ENCODE measurements at places on chromosomes 2 and 18.

GRCh38 chr2:172909454-172909853 lies 166.2 kb upstream of the MAP3K20 start:
- DNase-seq = no peak

DNA sequence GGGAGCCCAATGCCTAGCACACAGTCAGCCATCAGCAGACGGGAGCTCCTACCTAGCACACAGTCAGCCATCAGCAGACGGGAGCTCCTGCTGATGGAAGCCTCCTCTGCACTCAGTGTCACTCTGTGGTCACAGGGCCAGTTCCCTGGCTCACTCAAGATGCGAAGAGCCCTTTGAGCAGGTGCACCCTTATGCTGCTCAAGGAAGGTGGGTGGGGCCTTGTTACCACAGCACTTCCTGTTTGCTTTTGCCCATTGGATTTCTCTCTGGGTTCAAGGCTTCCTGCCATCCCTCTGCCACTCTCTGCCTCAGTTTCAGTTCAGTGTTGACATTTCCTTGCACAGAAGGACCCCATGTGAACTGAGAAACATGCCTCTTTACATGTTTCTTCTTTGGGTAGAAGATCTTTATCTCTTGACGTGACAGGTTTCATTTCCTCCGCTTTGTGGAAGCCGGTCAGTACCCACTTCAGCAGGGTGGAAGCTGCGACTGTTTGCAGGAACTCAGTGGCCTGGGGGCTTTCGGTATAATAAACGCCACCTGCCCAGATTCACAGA lies 11.6 kb downstream of the TRIB2 start:
- DNase-seq = no peak

GRCh38 chr2:28420722-28421121 lies 28.1 kb downstream of the FOSL2 start:
- no peak for DNase-seq

DNA sequence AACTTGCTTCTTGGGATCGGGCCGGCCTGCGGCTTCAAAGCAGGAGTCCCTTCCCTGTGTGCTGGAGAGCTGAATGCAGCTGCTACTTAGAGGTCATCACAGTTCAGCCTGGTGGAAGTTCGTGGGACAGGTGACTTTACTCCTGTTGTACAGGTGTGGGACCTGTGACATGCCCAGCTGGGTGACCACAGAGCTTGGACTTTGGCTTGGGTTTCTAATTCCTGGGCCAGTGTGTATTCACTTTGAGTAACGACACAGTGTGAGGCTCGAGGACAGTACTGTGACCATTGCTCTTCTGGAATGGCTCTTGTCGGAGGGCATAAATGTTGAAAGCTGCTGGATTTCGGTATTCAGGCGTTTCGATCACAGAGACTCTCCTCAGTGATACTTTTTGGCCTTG lies 114.5 kb downstream of the STPG4 start:
- DNase-seq = no peak

GRCh38 chr18:38241216-38241615 lies 675.6 kb upstream of the CELF4 start:
- DNase-seq = no peak

DNA sequence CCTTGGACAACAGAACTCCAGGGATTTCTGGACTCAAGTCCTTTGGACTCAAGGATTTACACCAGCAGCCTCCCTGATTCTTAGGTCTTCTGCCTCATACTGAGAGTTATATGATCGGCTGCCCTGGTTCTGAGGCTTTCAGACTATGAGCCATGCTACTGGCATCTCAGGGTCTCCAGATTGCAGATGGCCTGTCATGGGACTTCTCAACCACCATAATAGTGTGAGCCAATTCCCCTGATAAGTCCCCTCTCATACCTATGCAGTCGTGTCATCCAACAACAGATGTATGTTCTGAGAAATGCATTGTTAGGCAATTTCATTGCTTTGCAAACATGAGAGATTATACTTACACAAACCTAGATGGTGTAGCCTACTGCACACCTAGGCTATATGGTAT lies 61.4 kb upstream of the MSTN start:
- DNase-seq = no peak

- DNase-seq = no peak
These were observed 129.2 kb downstream of the RBMS1 start for GRCh38 chr2:160364364-160364763.

- DNase-seq = no peak
These were observed 183.8 kb upstream of the STON1 start for GRCh38 chr2:48346124-48346536.

DNA sequence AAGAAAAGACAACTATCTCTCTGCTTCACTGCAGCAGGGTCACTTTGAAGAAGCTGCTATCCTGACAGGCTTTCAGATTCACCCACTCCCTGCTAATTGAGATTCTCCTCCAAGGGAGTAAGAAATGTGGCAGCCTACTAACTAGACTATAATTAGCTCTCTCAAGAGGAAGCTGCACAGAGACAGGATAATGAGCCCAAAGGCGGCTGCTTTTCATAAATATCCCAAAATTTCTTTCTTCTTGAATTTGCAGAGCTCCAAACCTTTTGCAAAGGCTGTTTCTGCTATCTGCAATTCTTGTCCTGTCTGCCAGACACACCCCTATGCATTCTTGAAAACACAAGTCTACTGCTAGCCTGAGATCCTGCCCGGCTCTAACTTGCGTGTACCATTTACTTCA lies 54.0 kb upstream of the RNU4ATAC start:
- DNase-seq = no peak

- no peak for DNase-seq
These were observed 189.0 kb upstream of the CTAGE1 start for GRCh38 chr18:22606563-22607283.

DNA sequence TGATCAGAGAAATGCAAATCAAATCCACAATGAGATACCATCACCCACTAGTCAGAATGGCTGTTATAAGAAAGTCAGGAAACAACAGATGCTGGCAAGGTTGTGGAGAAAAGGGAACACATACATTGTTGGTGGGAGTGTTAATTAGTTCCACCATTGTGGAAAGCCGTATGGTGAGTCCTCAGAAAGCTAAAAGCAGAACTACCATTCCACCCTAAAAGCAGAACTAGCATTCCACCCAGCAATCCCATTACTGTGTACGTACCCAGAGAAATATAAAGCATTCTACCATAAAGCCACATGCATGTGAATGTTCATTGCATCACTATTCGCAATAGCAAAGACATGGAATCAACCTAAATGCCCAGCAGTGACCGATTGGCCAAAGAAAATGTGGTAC lies 60.7 kb downstream of the ANKRD62 start:
- no peak for DNase-seq

DNA sequence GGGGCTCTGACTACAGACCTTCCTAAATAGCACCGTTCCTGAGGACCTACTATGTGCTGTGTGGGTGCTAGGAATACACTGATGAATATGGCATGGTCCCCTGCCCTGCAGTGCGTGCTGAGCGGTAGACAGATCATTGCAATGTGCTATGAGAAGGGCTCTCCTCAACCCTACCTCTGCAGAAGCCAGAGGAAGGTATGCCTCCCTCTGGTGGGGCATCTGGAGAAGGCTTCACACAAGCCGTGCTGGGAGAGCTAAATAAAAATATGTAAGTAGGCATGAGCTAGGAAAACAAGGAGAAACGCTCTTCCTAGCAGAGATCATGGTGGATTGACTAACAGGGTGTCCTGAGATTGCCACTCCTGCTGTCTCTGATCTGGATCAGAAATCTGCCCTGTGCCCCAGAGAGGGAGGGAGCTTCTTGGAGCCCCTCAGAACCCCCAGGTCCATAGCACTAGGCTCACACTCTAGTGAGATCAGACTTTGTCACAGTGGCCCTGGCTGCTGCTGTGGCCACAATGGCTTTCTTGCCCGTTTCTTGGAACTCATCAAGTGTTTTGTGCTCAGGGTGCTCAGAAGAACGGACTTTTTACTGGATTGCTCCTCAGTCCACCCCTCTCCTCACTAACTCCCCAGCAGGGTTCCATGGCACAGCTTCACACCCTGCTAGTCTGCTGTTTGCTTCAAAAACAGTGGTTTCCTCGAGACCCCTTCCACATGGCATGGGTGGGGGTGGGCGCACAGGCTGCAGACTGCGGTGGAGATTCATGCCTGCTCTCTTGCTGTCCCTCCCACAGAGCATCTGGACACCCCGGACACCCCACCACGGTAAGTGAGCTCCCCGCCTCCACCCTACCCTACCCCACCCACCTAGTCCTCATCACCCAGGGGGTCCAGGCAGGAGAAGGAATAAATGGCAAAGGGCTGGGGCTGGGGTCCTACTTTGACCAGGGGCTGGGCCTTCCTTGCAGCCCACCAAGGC lies 14.2 kb downstream of the SIGLEC15 start:
- no peak for DNase-seq

DNA sequence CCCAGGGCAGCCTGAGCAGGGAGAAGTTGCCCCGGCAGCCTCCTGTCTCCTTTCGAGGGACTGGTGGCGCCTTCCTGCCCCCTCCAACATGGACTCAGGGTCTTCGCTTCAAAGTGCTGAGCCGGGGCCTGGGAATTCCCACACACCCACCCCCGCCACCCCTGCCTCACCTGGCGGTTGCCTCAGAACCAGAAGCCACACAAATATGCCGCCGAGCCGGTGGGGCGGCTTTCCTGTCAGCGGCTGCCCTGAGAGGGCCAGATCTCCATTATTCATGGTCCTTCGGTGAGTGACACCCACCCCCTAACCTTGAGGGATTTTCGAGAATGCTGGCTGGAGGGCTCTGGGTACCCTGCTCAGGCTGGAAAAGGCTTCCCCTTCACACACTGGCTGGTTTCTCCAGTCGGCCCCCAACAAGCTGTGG lies 71.7 kb downstream of the SMAD7 start:
- DNase-seq = no peak

GRCh38 chr2:38666556-38666910 lies 619 bp downstream of the GALM start:
- no peak for DNase-seq

- peak; percentile 16 for DNase-seq
These were observed 171.8 kb downstream of the ICOS start for GRCh38 chr2:204108330-204108751.

DNA sequence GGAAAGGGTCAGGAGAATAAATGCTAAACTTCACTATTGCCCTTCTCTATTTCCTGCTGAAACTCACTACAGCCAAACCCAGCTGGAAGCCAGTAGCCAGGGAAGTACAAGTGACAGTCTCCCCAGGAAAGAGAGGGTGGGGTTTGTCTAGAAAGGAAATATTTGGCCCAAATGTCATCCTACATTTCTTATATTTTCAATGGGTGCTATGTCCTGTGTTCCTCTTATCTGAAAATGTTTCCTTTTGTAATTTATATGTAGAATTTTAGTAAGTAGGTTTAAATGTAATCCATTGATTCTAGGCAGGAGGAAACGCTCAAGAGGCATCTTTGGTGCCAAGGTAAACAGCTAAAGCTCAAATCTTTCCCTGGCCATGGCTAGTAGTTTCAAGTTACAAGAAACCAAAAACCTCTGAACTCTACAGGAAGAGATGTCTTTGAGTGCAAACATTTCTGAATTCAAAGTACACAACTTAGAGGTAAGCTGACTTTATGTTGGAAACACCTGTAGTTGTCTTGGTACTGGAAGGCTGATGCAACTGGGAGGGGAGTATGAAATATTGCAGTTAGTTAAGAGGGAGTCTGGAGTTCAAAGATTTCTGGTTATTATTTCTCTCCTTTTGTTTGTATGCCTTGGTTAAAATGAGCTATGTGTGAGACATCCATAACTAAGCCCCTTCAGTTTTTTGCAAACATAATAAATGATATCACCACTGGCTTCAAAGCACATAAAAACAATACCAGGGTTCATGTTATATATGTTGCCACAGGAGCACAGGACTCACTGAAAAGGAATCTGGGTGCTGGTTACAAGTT lies 356.1 kb upstream of the ZC3H15 start:
- no peak for DNase-seq

DNA sequence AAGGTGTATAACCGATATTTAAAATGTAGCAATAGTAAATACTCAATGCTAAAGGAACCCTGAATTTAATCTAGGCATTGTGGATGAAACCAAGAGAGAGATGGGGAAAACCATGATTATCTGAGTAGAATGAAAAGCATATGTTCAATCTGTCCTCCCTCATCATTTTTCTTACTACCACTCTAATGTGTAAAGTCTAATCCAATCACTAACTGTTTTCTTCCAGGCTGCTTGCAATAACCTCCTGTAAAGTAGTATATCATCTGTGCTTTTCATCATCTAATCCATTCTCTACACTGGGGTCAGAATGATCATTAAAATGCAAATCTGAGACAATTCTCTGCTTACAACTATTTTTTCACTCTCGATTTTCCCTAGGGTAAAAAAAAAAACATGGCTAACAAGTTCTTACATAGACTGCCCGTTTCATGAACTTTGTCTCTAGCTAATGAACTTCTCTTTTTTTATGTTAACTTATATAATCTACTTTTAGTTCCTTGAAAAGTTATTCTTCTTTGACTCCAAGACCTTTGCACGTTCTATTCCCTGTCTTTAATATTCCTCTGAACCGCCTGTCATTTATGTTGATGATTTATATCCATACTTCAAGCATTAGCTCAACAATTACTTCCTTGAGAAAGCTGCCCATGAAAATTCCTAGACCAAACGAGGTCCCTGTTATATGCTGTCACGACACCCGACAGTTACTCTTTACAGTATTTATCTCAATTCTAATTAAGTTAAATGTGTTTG lies 94.7 kb upstream of the SLC8A1 start:
- no peak for DNase-seq

DNA sequence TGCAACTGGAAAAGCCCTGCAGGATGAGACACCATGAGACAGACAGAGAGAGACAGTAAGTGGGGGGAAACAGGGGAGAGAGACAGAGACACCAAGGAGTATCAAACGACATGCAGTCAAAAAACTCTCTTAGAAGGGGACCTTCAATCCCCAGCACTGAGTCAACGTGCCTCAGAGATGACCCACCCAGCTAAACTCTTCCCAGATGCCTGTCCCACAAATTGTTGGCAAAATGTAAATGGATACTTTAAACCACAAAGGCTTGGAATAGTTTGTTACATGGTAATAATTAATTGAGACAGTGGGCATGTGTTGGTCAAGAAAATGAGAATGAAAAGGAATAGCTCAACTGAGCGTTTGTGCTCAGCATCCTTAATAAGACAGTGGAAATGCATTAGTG lies 98.3 kb downstream of the GRB14 start:
- DNase-seq = no peak

GRCh38 chr18:23875966-23876895 lies 138.3 kb upstream of the TTC39C start:
- DNase-seq = no peak

GRCh38 chr2:39511605-39512433 lies 74.7 kb upstream of the MAP4K3 start:
- no peak for DNase-seq

DNA sequence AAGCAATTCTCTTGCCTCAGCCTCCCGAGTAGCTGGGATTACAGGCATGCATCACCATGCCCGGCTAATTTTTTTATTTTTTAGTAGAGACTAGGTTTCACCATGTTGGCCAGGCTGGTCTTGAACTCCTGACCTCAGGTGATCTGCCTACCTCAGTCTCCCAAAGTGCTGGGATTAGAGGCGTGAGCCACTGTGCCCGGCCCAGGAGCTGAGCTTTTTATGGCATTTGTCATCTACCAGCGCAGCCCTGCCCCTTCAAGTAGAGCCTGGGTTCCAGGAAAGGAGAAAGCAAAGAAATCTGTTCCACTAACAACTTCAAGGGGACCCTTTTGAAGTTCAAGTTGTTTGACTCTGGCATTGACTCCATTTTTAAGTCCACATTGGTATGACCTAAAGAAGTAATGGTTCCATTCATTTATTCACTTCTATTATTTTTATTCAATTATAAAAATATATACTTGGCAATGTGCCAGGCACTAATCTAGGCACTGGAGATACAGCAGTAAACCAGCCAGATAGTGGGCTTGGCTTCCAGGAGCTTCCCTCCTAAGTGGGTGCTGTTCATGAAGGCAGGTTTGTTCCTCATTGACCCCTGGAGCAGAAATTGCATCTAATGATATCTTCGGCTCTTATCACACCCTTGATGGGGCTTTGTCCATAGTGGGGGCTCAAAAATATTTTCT lies 8.0 kb upstream of the SFTPB start:
- no peak for DNase-seq
